Brain microvascular endothelial cell (primary cell): ENCODE measurements at places on chromosomes 11 and 22.
A peak's percentile ranks its signal among the peaks of the same experiment; 100 is the strongest.

DNA sequence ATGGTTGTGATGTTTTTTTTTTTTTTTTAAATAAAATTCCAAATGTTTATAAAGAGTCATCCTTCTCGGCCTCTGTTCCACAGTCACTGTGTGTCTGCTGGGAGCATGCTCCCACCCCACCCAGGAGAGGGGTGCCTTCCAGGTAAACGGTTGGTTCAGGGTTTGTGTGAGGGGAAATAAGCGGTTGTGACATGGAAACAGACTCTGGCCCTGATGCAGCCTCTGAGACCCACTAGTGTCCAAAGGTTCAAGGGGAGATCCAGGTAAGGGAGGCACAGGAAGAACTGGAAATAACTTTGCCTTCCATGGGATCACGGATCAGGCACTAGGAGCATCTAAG is 6.0 kb upstream of the GAS2L1 start:
- DNase-seq = no peak

DNA sequence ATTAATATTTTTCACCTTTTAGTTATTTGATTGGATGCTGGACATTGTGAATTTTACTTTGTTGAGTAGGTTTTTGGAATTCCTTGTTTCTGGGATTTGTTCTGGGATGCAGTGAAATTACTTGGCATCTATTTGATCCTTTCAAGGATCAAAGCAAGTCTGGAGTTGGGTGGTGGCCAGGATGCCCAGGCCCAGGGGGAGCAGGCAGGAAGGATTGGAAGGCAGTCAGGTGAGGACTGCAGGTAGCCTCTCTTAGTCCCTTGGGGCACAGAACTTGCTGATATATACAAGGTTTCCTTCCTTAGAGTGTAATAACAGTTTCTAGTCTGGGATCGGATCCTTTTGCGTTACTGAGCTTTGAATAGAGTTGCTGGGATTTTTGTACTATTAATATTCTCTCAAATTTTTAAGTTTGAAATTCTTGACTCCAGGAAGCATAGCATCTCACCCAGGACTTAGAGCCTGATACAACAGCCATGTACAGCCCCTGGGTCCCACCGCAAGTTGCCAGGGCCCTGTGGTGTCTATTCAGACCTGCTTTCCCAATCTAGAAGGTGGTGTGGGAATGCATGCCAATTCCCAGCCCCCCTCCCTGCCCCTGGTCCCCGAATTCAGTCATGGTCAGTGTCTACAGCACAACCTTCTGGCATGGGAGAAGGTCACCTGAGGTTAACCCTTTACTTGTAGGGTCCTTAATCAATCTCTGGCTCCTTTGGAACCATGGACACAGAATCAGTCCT is 6.1 kb downstream of the ZNF74 start:
- DNase-seq = no peak

GRCh38 chr11:67355794-67356386 is 2.5 kb upstream of the POLD4 start:
- DNase-seq = no peak

GRCh38 chr11:69878144-69878883 is 59.1 kb upstream of the FGF3 start:
- DNase-seq = no peak

DNA sequence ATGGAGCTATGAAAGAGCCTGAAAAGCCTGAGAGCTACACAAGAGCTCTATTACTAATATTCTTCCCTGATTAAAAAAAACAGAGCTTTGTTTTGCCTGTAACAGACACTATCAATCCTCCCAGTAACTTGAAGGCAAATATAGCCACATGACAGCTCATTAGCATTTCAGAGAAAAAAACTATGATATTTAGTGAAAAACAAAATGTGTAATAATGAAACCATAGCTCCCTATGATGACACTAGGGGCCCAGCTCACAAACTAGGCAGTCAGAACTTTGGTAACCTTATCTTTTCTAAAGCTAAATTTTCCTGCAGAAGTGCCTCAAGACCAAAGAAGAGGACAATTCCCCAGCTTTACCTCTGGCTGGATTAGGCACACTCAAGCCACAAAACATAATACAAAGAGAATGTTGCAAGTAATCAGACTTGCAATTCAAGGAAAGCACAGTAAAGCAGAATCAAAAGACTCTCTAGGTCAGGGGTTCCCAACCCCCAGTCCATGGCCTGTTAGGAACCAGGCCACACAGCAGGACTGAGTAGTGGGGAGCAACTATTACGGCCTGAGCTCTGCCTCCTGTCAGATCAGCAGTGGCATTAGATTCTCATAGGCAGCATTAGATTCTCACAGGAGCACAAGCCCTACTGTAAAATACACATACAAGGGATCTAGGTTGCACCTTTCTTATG is 53.3 kb downstream of the MRTFA start:
- DNase-seq = no peak

- DNase-seq = no peak
Observed at GRCh38 chr11:64124147-64124546, 41.8 kb downstream of the MACROD1 start.

DNA sequence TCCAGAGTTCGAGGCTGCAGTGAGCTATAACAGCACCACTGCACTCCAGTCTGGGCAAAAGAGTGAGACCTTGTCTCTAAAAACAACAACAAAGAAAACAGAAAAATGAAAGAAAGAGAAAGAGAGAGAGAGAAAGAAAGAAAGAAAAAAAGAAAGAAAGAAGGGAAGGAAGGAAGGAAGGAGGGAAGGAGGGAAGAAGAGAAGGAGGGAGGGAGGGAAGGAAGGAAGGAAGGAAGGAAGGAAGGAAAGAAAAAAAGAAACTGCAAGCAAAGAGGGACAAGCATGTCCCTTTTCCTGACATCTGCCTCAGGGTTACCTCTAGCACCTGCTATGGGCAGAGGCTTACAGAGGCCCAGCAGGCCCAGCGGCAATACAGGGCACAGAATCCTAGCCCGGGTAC is 475.0 kb downstream of the MIAT start:
- no peak for DNase-seq

GRCh38 chr22:45785458-45785857 is 113.8 kb downstream of the ATXN10 start:
- DNase-seq = no peak

DNA sequence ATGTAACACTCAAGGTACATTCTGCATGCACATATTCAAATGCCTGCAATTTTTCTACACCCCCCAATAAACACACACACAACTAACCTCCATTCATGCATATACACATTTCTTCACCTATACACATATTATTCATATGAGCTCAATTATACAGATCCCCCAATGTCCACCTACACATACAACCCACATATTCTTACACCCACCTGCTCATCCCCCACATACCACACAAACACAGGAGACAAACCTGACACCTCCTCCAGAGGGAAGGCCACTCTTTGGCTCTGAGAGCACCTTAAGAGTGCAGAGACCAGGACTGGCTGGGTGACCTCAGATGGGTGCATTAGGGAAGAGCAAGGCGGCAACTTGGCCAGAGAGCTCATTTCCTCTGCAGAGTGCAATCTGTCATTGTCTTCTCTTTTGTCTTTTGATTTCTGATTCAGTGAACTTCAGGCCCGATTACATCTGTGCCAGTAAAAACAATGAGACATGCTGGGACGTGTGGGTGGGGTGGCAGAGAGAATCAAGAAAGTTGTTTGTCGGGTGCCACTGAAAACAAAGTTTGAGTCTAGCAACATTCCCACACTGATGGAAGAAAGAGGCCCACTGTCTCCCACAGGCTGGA is 208.4 kb downstream of the NXPE2 start:
- DNase-seq = no peak

DNA sequence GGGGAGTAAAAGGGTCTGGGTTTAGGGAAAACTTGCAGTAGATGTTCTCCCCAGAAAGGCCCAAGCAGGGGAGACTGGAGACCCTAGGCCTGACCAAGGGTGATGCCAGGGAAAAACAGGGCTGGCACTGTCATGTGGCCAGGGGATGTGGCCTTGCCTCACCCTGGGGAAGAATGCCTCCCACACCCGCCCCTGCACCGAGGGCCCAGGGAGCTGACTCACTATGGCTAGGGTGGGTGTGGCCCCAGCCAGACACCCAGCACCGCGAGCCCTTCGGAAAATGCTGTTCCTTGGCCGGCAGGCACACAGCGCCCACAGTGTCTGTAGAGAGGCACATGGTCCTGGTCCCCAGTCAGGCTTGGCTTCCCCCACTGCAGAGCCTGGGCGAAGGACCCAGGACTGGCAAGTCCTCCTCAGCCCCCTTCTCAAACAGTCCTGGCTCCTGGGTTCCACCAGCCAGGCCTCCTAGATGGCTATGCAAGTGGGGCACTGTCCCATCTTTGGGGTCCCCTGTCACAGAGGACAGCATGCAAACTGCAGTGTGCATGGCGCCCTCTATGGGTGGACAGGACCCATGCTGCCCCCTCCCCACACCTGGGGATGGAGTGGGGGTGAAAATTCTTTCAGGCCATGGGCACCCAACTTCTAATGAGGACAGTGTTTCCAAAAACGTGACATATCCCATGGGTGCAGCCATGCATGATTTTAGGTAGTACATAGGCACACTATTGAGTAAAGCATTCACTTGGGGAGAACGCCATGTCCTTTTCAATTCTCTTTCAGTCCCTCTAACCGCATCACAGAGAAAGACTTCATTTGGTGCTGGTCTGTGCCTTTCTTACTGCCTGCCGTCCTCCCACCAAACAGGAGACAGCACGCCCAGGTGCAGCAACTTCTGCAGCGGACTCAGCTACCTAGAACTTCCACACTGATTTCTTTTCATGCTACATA is 15.2 kb downstream of the TMPRSS5 start:
- peak; percentile 69 for DNase-seq

GRCh38 chr22:44671742-44672141 is 30.3 kb upstream of the PRR5 start:
- DNase-seq = peak; percentile 9

- DNase-seq = no peak
Observed at GRCh38 chr11:8318536-8318935, 54.9 kb upstream of the LMO1 start.

GRCh38 chr11:131600628-131601027 is 230.2 kb downstream of the NTM start:
- no peak for DNase-seq

DNA sequence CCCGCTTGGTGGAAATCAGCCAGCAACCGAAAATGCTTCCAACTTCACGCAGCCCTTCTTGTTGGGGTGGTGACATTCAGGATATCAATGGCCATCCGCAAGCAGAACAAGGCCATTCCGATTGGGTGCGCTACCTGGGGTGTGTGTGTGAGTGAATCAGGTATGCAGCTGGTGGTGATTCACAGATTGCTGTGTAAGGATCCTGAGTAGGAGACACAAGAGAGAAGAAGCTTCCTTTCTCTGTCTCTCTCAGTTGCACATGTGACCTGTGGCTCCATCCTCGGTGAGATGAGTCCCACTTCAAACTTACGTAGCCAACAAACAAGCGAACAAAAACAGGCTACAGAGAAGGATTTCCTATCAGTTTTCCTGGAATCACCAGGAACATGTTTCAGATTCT is 9.6 kb upstream of the TMEM184B start:
- DNase-seq = peak; percentile 11

DNA sequence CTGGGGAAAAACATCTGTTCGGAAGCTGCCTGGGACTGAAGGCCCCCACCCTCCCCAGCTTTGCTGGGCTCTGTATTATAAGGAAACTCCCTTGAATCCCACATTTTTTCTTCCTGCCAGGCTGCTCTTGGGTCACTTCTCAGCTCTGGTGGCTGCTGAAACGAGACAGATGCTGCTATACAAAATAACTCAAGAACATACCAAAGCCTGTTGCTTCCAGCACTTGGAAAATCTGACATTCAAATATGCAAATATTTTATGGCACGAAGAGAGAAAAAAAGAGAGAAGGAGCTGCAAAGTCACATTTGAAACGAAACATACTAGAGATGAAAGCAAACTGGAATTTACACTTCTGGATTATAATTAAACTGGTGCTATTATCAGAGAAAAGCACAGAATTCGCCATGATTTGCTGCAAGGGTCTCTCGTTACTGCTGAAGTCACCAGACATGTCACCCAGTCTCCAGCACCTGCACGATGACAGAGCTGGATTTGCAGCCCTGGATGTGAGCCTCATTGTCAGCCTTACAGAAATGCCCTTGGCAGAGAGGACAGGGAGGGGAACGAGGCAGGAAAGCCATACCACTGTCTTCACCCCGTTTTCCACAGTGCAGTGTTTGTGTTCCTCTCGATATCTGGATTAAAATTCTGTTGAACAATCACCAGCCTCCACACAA is 47.9 kb upstream of the IGSF9B start:
- DNase-seq = no peak

DNA sequence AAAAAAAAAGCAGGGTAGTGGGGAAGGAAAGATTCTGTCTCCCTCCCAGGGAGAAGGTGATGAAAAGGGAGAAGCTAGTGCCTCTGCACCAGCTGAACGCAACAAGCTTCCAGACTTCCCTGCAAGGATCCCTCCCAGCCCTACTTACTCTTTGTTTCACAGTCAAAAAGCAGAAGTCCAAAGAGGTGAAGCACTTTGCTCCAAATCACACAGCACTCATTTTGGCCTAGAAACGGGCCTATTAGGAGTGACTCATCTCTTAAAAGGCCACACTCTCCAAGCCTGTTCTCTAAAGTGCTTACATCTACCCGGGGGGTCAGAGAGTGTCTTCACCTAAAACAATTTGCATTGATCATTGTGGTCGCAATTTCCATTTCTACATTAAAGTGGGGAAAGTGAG is 17.7 kb upstream of the GRK3 start:
- DNase-seq = no peak

DNA sequence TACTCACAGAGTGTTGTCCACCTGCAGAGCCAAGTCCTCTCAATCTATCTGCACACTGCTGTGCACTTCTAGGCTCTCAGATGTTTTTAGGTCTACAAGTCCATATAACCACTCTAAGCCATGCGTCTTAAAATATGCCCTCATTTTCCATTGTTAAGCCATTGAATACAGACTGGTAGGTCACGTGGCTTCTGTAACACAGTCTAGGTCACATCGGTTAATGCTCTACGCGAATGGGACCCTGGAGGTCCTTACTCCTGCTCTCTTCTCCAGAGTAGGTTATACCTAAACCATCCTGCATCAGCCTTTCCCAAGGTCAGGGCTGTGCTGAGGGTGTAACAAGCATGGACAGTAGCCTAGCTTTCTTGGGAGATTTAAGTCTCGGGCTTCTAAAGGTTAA is 819 bp downstream of the JAML start:
- DNase-seq = no peak

GRCh38 chr22:29141078-29141688 is 64.5 kb upstream of the EMID1 start:
- DNase-seq = no peak

DNA sequence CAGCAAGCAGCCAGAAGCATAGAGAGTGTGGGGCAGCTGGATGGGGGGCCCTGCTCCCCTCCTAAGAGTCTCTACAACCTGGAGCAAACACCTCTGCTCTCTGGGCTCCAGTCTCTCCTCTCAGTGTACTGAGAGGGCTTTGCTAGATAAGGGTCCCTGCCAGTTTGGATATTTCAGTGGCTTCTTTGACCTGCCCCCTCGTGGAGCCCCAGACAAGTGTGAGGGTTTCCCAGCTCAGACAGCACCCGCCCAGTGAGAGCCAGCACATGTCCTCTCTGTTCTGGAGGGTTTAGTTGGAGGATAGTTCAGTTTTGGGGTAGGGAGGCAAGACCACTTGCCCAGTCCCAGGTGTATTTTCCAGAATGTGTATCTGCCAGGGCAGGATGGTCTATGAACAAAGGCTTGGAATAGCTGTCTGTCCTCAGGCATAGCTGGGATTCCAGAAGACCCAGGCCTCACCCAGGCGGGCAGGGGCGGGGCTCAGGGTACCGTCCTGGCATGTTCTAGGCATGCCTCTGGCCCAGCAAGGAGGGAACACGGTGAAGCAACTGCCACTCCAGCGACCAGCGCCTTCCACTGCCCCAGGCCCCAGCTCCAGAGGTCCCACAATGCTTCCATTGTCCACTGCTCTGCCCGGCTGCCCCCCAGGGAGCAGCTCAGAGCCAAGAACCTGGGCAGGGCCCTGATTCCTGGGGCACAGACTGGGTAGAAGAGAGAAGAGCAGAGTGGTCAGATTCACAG is 7.5 kb upstream of the MICALL1 start:
- DNase-seq = no peak
